ENCODE measurements at places on chromosomes 4 and X.

DNA sequence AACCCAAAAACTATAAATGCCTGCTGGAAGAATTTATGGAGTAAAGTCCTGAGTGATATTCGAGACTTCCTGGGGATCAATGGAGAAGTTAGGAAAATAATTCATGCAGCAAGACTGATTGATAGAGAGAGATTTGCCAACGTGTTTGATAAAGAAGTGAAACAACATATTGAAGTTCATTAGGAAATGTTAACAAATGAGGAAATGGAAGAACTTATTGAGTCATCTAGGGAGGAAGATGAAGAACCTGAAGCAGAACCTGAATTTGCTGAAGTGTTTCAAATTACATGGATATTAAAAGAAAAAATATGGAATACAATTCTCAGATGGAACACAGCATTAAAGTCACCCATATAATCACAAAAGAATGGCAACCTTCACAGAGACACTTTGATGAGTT lies 39.0 kb downstream of the DDX60 start:
- DNase-seq, result no peak

DNA sequence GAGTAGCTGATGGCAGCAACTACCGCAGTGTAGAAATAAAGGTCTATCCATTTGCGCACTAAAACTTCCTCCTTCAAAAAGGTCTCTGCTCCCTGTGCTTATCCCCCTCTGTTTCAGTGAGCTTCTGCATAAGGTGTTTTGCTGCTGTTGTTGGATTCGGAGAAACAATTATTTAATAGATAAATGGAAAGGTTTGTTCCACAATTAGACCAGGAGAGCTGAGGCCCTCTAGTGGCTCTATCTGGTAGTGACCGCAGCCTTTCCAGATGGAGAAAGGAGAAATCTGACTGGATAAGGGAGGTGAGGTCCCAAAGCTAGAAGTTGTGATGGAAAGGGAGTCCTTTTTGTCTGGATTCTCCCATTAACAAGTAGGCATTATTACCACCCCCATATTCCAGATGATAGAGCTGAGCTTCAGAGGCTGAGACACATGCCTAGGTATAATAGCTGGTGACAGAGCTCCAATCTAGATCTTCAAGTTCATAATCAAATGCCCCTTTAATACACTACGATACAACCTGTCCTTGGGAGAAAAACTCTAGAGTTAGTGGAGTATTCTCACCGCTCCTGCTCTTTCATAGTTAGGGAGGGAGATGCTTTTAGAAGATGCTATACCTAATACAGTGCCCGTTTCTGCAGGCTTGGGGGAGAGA lies 5.1 kb upstream of the GABRQ start:
- DNase-seq, result peak; percentile 18

DNA sequence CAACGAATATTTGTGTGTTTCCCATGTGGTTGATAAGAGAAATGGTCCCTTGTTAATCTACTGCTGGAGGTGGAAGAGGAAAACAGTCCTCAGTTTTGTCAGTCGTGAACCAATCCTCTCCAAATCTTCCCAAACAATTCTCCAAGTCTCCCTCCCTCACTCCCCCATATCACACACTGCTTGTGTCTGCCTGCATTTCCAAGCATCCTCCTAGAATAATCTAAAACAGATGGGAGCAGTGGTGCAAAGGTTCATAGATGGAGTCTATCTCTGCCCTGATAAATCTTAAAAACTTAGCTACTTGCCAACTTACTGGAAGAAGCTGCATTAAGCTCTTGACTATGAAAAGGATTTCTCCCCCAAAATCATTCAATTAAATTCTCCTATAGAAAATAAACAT lies 43.7 kb upstream of the SH3KBP1 start:
- no peak for DNase-seq

DNA sequence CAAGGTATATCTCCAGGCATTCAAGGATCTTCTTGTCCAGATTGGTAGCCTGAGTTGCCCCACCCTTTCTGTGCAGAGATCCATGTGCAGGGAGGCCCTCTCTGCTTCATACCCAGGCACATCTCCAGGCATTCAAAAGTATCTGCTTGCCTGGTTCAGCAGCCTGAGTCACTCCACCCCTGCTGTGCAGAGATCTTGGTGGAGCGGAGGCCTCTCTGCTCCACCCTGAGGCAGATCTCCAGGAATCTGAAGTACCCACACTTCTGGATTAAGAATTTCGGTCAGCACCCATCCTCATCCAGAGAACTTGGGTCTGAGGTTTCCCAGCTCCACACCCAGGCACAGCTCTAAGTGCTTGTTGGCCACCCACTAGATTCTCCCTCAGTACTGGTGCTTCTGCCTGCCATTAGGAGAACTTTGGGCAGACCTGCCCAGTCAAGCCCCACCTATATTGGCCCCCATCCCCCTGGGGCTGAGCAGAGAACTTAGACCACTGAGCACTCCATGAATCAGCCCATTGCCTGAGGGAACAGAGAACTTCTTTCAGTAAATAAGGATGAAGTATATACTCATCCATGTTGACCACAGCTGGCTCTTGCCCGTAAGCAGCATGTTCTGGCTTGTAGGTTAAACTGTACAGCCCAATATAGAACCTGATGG lies 199.5 kb upstream of the ZCCHC13 start:
- DNase-seq, result no peak

GRCh38 chrX:100447655-100448397 lies 37.8 kb upstream of the PCDH19 start:
- DNase-seq, result no peak
